Stimulated activated CD4-positive, alpha-beta T cell treated with anti-CD3 and anti-CD28 coated beads, Interleukin-12 subunit alpha, Interleukin-12 subunit beta, amount 100 ng/mL, for 4 hours (primary cell): ENCODE measurements at places on chromosomes 4 and X.

DNA sequence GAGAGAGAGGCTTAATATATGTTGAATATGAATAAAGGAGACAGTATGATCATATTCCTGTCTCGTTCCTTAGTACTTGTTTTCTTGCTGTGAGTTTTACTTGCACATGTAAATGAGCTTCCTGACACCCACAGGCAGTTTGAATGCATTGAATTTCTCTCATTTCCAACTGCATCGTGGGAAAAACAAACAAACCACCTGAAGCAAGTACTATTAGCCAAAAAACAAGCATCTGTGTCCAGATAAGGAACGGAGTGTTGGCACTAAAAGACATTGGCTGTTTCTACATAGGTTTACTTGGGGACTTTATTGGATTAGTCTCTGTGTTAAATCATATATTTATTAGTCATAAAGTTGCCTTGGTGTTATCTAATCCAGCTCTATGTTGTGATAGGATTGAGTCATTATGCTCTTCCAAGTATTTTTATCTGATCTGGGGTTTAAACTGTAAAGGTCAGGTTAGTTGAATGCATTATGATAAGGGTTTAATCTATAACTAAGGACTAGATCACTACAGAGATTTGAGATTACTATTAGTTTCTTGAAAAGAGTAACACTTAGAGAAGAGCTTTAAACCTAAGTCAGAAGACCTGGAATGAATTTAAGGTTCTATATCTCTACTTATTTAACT, 339.0 kb upstream of the SPANXN4 start:
- DNase-seq = no peak

- peak; percentile 0 for DNase-seq
Observed at GRCh38 chrX:45322382-45322781, 121.7 kb upstream of the DIPK2B start.

GRCh38 chr4:7572894-7573293, 138.2 kb upstream of the PSAPL1 start:
- DNase-seq = no peak

- DNase-seq = no peak
Observed at GRCh38 chr4:174334628-174335027, 50.9 kb downstream of the CEP44 start.

DNA sequence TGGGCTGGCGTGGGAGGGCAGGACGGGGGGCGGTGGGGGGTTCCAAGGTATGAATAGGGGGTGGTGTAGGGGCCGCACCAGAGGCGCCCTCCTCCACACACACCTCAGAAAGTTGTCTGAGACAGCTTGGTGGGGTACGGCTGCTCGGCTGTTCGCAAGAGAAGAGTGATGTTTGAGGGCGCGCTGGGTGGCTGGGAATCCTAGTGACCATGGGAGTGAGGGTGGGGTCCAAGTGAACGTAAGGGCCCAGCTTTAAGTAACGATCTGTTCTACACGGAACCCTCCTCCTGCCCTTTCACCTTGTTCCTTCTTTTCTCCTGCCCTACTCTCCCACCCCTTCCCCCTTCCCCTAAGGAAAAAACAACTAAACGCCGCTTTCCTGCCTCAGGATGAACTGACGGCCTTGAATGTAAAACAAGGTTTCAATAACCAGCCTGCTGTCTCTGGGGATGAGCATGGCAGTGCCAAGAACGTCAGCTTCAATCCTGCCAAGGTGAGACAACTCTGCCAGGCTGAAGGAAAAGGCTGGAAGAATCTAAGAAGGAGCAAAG, 664 bp downstream of the MED12 start:
- DNase-seq = no peak

- no peak for DNase-seq
Observed at GRCh38 chrX:137263374-137263773, 229.6 kb upstream of the GPR101 start.

DNA sequence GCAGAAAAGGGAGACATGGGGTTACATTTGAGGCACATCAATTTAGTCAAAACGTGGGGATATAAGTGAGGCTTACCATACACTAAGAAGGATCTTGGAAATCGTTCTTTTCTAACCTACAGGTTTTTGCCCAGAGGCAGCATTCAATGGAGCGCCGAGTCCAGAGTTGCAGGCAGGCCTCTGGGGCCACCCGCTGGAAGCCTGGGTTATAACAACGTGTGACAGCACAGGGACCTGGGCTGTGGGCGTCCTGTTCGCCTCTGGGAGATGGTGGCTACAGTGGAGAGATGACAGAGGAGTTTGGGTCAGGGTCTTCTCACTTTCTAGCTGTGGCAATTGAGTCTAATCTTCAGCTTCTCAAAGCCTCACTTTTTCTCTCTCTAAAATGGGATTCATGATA, 53.9 kb downstream of the ENPP6 start:
- peak; percentile 4 for DNase-seq

DNA sequence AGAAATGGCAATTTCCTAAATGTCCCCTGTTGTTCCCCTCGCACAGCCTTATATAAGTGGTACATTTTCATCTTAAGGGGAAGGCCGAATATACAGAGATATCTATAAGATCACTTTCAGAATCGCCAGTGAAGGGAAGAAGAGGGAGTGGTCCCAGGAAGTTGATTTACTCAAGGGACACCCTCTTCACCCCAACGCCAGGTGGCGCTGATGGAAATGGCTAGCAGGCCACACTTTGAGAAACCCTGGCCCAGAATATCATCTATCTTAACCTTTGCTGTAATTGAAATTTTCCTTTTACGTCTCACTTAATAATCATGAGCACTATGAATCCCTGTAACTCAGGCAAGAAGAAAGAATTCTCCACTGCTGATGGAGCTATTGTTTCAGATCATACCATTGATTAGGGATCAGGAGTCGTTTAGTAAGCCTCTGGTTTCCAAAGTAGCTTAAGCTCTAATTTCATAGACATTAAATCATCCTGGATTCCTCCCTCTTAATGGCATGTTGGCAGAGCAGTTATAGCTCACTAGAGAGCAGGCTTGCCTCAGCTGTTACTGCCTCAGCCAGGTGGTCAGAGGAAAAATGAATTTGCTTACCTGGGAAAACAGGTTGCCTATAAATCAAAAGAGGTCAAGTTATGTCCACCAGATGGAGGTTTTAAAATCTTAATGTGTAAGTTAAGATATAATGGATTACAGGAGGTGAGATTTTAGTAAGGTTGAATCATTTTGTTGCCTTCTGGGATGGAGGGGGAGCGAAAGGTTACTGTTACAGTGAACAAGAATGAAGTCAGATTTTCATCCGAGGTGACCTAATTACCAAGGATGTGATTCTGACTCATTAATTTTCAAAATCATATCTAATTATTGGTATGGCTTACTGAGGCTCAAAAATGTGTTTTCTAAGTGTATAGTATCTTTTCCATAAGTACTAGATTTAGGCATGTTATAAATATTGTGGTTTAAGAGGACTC, 941.2 kb upstream of the TENM3 start:
- DNase-seq = peak; percentile 1

DNA sequence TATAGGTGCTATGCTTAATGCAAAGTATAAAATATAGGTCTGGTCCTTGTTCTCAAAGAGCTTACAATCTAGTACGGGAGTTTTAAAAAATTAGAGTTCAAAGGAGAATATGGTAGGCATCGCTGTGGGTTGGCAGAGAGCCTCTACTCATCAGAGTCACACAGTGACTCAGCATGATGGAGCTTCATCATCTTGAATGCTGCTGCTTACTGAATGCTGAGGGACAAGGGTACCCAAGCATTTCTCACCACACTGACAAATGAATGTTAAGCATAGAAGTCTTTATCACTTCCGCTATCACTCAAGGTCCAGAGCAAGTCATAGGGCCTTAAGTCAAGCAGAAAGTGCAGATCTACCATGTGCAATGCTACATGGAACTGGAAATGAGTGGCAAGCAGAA, 268.6 kb upstream of the IGFBP7 start:
- no peak for DNase-seq

- DNase-seq = no peak
Observed at GRCh38 chr4:175440786-175441185, 371.3 kb downstream of the GPM6A start.

- DNase-seq = no peak
Observed at GRCh38 chr4:173202395-173202794, 33.8 kb downstream of the GALNT7 start.

DNA sequence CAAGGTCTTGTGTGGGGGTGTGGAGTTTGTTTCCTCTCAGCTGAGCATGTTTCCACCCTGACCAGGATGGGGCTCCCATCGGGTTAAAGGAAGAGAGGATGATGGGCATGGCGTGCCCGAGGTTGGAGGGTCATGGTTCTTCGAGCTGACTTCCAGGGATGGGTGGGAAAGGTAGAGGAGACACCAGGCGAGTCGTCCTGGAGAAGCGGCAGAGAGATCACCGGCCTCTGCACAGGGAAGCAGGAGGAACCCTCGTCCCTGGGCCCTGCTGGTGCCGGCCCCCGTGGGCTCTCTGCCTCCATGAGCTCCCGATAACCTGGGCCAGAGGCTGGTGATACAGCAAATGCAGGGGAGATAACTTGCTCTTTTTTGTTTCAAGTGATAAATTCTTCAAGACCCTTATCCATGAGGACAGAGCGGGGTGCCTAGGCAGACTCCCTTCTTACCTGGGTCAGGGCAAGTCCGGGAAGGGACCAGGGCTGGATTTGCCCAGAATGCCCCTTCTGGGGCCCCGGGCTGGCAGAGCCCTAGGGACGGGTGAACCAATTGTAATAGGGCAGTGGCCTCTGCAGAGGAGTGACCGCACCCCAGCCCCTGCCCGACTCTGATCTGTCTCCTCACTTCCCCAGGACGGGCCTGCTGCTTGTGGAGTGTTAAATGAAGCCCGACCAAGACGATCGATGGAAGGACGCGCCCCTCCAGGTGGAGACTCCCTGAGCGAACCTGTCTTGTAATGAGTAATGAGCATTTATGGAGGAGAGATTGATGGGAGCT, 63.0 kb downstream of the CPZ start:
- no peak for DNase-seq

DNA sequence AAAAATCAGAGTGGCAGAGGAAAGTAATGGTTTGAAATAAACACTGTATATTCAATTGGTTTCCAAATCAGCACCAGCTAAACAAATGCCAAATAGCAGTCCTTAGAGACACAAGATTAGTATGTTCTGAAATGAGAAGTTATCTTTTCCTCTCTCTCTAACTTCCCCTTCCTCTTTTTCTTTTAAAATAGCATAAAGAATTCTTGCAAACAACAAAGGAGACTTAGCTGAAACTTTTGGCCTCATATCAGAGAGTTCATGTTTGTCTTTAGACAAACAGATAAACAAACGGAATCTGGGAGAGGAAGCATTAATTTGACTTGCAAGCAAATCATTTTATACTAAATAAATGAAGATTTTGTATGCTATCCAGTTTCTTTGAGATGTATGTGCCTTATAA, 399.0 kb downstream of the GBA3 start:
- no peak for DNase-seq

GRCh38 chr4:40164459-40164858, 32.4 kb upstream of the RHOH start:
- no peak for DNase-seq

GRCh38 chr4:140686796-140687195, 69.4 kb downstream of the TBC1D9 start:
- no peak for DNase-seq

DNA sequence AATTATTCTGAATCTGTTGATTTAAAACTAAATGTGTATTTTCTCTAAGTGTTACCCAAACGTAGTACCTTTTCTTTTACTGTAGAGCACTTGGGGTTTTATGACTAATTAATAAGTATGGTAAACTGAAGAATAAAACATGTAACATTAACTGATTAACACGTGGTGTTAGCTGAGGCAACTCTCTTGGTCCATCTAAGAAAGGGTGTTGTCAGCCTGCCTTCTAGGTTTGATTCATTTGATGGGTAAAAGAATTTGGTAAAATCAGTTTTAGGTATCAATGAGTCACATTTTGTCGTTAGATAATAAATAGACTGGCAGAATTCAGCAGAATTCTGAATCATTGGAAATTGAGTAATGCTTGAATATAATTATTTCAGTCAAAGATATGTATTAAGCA, 99.7 kb downstream of the AFF1 start:
- no peak for DNase-seq

- DNase-seq = no peak
Observed at GRCh38 chr4:81490403-81491160, 18.9 kb upstream of the RASGEF1B start.
